ENCODE measurements at places on chromosomes 16 and 17.

DNA sequence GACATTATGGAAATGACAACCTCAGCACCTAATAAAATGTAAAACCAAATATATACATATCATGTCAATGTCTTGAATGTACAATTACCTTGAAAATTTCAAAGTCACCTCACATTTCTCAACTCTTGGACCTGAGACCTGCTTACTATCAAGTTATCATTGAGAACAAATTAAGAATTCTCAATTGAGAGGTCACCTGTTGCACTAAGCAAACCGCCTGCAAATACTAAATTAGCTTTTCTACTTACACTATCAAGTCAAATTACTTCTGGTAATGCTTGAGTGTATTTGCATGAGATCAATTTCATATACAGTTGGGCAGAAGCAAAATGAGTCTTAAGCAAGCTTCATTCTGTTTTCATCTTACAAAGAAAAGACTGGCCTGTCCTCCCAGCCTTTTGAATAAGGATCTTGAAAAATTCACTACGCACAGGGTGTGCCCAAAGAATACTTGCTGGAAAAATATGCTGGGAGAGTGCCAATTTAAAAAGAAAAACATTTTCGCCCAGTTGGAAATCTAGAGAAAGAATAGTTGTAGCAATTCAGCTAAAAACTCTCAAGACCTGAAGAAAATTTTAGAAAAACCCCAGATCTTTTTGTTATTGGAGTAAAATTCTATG is 35.7 kb downstream of the KANSL1 start:
- DNase-seq = no peak

- DNase-seq = no peak
Observed at GRCh38 chr17:12579288-12579687, 86.4 kb upstream of the MYOCD start.

- DNase-seq = no peak
Observed at GRCh38 chr17:75518201-75518600, 1.9 kb downstream of the TSEN54 start.

DNA sequence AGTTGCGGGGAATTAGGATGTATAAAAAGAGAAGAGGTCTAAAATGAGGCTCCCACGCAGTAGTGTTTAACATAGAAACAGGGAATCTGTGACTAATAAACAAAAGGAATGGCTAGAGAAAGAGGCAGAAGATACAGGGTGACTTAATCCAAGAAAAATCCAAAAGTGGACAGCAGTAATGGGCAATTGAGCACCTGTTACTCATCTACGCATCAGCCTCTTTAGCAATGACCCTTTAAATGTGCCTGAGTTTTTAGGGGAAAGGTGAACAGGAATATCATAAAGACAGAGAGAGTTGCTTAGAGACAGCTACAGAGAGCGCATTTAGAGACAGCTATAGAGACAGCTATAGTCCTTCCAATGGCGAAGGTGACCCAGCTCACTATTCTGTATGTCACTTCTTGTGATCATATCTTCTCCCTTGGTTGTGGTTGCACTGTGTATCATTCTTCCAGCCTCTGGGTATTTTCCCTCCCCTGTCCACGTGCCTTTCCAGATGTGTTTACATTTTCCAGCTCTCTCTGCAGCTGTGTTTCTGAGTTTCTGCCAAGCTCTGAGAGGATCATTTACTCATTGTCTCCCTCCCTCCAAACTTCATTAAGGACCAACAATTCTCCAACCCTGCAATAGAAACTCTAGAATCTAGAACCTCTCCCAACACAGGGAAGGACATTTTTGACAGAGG is 61.5 kb downstream of the MYOCD start:
- DNase-seq = no peak

DNA sequence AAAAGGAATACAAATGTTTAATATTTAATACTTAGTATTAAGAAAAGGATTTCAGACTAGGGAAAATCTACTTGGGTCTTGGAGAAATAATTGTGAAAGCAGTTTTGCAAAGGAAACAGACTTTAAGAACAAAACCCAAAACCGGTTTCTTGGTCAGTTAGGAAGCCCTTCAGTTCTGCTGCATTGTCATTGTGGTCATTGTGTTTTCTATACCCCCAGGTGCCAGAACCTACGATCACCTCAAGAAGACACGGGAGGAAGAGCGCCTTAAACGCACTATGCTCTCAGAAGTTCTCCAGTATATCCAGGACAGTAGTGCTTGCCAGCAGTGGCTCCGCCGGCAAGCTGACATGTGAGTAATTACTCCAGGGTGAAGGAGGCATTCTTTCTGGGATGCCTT is 19.5 kb upstream of the DUSP14 start:
- DNase-seq = no peak

DNA sequence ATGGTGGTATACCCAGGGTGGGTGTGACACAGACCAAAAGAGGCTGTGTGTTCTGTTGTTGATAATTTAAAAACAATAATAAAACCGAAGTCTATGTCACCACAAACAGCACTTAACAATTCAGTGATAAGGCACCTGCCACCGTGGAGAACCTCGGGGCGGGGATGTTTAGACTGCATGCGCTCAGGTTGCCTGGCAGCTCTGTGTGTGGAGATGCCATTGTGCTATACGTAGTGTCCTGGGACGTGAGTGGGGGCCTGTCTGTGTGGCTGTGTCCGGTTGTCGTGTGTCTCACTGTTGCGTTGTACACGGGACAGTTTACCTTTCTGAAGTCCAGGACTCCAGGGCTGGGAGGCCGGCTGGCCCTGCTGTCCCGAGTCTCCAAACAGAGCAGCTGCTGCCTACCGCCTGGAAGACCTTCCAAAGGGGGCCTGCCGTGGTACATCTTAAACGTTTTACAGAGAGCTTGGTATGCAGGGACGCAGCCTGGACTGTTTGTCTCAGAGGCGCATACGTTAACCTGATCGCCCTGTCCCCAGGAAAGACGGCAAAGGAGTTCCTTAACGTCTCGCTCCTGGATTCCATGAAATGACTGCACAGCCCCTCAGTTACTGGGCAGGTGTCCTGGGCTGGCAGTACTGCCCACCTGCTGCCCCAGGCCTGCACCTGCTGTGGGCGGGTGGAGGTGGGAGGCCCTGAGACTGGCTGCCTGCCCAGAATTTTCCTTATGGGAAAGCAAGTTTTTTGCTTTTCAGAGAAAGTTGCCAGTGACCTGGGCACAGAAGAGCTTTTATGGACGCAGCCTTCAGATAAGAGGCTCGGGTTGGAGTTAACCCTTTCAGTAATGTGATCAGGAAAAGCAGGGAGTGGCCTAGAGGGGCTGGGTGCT is 19.0 kb downstream of the SPIRE2 start:
- DNase-seq = no peak

DNA sequence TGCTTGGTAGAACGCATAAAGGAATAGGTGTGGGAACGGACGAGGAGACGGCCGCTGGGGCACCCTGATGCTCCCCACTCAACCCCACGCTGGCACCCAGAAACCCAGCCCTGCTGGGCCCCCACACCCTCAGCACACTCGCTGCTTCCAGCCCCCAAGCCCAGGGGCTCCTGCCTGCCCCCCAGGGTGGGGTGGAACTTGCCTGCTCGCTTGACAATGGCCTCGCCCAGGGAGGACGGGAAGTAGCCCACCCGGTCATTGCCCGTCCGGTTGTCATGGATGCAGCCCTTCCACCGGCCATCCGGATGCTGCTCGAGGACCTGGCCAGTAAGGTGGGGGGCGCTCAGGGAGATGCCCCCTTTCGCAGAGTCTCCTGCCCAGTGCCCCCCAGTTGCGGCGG is 9.9 kb downstream of the CASKIN1 start:
- DNase-seq = no peak

GRCh38 chr17:77440560-77440981 is 299.8 kb downstream of the SEC14L1 start:
- DNase-seq = no peak

GRCh38 chr17:37713624-37714023 is 31.2 kb downstream of the HNF1B start:
- no peak for DNase-seq

DNA sequence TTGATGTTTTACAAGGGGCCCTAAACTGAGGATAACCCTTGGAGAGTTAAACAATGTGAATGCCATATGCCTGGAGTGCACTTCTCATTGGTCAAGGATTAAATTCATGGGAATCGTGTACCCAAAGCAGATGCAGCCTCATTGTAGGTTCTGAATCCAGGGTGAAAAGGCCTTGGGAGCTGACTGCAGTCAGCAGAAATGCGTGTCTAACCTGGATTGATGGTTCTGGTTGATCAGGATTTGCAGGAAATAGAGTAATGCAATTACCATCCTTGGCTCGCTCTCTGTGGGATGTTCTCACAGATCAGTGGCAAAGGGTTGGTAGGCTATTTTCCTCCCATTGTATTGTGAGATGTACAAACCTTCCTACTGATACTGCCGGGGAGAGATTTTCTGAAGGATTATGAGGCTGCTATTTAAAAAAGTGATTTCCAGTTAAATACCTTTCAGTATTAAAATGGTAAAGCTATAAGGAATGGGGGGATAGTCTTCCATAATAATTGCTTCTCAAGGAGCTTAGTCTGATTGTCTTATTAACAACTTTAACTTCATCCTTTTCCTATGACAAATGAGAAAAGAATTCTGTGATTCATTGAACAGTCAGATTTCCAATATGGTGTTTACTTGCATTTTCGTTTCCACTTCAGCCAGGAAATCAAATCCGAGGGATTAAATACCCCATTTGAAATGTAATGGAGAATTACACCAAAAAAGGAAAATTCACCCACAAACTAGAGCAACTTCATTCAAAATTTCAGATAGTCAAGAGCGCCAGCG is 1028.1 kb upstream of the EEF2KMT start:
- no peak for DNase-seq

DNA sequence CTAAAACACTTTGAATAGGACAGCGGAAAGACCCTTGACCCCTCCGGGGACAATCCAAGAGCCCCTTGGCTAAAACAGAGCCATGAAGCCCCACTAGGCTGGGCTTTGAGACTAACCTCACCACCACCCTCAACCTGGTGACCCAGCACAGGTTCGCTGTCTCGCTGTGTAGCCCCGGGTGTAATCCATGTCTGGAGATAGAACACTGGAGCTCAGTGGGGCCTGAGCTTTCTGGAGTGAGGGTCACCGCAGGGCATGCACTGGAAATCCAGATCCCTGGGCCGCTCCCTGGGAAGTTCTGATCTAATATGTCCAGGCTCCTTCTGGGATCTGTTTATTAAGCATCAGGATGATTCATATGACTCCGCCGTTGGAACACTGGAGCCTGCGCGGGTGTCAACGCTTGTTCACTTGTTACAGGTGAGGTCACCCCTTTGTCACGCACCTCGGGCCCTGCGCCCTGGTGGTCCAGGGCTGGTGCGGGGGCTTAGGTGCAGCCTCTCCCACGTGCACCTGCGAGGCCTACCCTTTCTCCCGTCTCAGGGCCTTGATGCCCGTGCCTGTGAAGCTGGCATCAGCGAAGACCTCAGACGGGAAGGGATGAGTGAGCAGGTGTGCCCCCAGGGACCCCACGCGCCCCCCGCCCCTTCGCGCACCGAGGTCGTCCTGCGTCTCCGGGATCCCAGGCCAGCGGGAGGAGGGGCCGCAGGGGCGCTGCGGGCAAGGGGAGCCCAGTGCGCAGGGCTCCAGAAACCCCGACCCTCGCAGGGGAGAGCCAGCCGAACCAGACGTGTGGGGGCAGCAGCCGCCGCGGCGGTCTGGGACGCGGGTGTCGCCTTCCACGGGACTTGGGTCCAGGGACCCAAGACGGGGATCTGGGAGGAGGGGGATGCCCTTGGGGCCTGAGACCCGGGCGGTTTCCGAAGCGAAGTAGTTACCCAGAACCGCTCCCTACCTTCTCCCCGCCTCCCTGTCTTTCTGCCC is 224.1 kb upstream of the FOXF1 start:
- no peak for DNase-seq

- no peak for DNase-seq
Observed at GRCh38 chr16:4160658-4161430, 44.6 kb upstream of the ADCY9 start.

DNA sequence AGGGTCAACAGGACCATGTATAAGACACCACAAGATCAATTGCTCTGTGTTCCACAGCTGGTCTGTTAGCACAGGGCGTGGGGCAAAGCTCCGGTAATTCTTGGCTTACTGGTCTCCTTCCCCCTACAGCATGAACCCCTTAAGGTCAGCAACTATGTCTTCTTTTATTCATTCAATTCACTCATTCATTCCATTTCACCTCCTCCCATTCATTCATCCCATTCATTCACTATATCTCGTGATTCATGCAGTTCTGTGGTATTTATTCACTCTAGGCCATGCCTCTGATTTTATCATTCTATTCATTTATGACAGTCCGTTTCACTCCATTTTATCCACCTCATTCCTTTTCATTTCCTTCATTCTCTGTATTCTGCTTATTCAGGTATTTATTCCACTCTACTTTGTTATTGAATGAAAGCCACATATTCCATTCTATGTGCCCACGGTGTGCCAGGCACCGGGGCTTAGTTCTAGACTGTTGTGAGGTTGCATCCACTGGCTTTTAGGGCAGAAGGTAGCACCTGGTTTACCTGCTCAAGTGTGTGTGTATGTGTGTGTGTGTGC is 19.0 kb upstream of the WFDC1 start:
- no peak for DNase-seq

DNA sequence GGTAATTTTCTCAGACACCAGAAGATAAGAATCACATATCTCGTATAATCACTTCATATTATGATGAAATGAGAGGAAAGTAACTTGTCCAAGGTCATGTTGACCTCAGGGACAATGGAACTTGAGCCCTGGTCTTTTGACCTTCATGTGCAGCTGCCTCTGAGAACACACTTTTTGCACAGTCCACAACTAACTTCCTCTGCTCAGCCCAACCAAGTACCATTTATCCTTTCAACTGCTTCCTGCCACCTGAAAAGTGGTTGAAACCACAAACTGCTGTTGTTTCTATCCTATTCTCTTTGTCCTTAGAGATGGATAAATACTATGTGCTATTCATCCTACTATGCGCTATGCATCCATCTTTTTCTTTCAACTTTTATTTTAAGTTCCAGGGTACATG is 2.3 kb upstream of the CCL1 start:
- no peak for DNase-seq

DNA sequence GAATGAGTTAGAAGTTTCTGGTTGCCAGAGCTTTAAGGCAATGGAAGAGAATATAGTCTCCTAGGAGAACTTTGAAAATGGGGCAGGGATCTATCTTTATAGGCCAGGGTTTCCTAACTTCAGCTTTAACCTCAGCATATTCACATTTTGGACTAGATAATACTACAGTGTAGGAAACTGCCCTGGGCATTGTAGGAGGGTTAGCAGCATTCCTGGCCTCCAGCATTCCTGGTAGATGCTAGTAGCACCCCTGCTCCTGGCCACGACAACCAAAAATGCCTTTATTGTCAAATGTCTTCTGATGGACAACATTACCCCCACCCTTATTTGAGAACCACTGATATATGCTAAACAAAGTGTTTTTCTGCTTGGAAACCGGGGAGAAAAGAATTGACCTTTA is 27.8 kb upstream of the MYO18A start:
- no peak for DNase-seq

DNA sequence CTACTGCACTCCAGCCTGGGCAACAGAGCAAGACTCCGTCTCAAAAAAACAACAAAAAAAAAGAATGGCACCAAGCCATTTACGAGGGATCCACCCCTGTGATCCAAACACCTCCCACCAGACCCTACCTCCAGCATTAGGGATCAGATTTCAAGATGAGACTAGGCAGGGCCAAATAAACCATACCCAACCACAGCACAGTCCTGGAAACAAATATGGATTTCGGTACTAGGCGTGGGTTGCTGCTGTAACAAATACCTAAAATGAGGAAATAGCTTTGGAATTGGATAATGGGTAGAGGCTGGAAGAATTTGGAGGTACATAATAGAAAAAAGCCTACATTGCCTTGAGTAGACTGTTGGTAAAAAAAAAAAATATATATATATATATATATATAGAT is 49.1 kb downstream of the MMP15 start:
- DNase-seq = no peak

- no peak for DNase-seq
Observed at GRCh38 chr17:38554430-38555350, 51.1 kb downstream of the SRCIN1 start.

All from ascending aorta (tissue), 2 donors.